Fibroblast of skin of left biceps (primary cell): ENCODE measurements at places on chromosomes 1 and 21.

- no peak for DNase-seq
These were observed 122.5 kb downstream of the PCBP3 start for GRCh38 chr21:45766055-45766454.

DNA sequence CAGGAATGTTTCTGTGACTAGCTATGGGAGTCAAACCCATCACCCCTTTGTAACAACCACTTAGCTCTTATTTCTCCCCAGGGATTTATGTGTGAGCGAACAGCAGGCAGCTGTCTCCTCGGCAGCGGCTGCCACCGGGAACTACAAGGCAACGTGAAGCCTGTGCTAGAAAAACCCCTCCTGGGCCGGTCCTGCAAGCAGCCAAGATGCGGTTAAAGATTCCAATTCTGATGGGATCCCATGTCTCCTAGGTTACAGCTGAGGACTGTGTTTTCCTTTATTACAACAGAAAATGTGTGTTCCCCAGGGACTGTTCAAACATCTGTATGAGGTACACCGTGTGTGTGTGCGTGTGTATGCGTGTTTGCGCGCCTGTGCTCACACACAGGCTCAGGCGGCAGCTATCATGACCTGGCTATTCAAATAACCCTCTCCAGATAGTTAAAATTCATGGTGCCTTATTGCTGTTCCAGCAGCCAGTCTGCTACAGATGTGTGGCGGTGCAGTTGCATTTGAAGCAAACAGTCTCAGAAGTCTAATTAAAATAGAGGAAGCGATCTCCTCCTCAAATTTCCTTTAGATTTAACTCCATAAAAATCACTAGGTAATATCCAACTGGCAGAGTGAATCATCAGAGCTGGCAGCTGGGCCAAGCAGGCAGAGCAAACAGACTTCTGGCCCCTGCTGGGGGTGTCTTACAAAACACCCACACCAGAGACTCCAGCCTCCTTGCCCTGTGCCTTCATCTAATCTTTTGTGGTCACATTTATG, 68.0 kb downstream of the LMX1A start:
- no peak for DNase-seq

DNA sequence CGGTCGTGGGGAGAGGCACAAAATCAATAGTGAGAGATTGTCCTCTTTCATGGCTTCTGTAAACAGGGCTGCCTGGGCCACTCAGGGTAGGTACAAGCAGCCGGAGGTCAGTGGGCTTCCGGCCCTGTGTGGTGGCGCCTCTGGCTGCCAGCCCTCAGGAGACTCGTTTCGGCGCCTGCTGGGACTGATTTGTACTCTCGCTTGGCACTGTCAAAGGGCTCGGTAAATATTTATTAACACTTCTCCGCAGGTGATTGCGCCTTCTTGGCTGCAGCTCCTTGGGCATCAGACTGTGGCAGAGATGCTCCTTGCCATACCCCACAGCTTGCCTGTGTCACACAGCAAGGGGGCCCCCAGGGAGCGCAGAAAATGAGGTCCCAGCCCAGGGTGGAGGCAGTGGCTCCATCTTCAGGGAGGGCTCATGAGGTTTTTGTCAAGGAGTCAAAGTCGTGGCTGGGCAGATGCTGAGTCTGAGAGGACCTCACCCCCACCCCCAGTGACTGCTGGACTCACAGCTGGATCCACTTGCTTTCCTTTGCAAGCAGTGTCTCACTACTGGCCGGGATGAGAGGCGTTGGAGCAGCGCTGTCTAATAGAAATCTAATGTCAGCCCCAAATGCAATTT, 262.5 kb downstream of the GRIK3 start:
- no peak for DNase-seq

DNA sequence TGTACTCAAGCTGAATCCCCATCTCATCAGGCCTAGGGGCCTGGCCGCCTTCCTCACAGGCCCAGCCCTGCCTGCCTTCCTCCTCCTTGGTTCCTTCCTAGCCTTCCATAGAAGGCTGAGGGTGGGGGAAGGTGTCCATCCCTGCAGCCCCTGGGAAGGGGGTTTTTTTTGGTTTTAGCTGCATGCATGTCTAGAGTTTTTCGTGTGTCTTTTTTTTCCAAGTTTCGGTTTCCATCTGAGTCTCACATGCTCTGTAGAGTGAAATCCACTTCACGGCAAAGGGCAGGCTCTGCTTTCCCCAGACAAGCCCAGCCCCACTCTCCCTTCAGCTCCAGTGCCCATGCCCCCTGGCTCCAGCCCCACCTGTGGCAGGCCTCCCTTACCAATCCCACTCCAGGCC, 32.1 kb downstream of the GRHL3 start:
- no peak for DNase-seq

GRCh38 chr21:28640326-28640725, 352.4 kb downstream of the LTN1 start:
- DNase-seq = no peak

- DNase-seq = no peak
These were observed 208.7 kb downstream of the HLX start for GRCh38 chr1:221087919-221088318.

DNA sequence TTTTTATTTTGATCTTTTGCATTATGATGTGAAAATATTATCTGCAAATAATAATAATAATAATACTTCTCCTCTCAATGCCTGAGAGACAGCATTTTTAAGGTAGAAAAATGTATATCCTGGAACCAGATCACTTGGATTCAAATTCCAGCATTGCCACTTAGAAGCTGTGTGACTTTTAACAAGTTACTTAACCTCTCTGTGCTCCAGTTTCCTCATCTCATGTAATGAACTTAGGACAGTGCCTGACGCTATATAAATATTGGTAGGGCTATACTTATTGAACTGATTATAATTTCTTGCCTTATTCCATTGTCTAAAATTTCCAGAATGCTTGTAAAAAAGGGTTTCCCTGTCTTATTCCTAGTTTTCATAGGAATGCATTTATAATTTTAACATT, 137.2 kb downstream of the IGSF21 start:
- no peak for DNase-seq

- peak; percentile 60 for DNase-seq
These were observed 184.5 kb upstream of the KAZN start for GRCh38 chr1:14413819-14414490.

DNA sequence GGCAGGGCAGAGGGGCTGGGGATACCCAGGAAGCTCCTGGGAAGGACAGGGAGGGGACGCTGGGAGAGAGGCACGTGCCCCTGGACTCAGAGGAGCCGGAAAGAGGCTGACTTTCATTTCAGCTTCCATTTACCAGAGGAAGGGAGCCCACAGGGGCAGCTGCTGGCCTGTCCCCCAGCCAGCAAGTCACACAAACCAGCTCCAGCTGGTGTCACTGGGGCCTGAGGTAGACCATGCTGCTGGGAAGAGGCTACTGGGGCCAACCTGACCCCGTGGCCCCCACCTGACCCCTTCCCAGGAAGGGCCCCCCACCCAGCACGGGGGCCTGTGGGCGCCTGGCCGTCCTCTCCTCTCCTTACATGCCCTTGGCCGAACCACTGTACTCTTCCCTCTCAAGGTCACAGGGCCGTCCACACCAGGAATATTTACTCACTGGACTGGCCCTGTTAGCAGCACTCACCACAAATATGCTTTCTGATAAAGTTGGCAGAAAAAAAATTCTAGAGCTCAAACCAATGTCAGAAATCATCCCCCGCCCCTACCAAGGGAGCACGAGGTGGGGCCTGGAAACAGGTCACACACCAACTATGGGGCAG, 110.5 kb downstream of the CASZ1 start:
- no peak for DNase-seq

GRCh38 chr1:41109310-41110197, 88.0 kb upstream of the SLFNL1 start:
- peak; percentile 77 for DNase-seq

DNA sequence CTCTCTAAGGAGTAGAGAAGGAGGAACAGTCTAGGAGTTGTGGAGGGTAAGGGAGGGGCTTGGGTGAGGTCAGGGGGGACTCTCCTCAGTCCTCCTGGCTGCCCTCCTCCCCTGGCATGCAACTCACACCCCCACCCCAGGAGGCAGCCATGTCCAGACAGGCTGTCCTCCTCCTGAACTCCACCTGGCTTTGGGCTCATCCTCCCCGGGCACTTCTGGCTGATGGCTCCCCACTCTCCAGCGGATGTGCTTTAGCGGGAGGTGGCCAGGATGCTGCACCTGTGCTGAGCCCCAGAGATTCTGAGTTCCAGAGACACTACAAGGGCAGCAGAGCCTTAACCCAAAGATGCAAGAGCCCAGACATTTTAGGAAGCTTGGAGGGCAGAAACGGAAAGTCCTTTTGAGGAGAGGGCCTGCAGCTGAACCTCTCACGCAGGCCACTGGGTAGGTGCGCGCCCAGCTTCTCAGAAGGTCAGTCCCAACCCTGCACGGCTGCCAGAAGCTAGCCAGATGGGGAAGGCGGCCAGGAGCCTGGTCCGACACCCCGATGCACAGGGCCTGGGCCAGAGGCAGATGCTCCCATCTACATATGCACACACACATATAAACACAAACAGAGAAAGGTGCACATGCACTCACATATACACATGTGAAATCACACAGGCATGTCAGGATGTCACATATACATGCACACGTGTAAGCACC, 83.4 kb downstream of the PDE9A start:
- no peak for DNase-seq

DNA sequence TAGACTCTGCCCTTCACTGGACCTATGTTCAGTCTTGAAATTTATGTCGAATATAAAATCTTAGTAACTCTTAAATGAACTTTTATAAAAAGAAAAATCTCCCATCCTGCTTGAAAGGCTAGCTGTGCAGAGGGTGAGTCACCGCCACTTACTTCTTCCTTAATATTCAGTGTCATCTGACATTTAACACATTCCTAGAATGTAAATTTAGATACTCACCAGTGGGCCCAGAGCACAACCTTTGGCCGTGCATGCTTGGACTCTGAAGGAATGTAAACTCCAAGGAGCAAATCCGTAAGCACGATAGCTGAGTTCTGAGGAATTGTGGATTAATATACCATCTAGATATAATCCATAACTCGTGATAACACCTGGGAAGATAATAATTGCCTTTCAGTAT, 403.3 kb downstream of the KCTD3 start:
- DNase-seq = no peak

GRCh38 chr1:205739348-205740160, 10.4 kb downstream of the NUCKS1 start:
- no peak for DNase-seq

GRCh38 chr1:92367496-92367895, 68.6 kb downstream of the RPAP2 start:
- no peak for DNase-seq

DNA sequence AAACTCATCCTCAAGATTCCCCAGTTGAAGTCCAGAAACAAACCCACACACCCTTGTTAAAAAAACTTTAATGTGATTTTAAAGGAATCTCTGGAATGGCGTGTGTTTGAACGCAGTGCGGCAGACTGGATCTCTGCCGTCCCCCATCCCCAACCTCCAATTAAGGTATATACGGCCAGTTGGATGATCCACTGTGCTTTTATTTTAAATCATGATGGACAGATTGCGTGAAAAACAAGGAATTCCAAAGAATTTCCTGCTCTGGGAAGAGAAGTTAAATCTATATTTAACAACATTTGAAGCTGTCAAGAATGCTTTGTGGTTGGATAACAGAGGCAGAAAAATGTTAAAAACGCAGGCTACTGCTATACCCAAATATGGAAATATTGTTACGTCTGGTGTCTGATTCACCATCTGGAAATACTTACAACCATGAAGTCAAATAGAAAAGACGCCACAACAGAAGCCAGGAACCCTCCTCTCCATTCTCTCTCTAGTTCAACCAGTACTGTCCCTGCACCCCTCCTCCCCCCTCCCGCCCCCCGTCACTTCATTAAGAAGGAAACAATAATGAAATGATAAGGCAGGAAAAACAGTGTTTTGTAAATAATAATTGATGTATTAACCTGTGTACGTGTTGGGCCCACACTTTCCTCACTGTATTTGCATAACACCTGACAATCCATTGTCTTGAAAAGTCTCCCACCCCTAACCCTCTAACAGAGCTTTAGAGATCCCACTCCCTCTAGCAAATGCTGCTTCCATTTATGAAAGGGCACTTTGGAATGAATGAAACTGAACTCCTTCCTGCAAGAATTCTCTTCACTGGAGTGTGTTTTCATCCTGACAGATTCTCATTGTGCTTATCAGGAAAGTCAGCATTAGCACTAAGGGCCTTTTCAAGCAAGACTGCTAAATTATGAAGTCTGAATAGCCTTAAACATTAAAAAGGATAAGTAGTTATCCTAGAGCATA, 2.0 kb upstream of the CCN1 start:
- DNase-seq = peak; percentile 98

DNA sequence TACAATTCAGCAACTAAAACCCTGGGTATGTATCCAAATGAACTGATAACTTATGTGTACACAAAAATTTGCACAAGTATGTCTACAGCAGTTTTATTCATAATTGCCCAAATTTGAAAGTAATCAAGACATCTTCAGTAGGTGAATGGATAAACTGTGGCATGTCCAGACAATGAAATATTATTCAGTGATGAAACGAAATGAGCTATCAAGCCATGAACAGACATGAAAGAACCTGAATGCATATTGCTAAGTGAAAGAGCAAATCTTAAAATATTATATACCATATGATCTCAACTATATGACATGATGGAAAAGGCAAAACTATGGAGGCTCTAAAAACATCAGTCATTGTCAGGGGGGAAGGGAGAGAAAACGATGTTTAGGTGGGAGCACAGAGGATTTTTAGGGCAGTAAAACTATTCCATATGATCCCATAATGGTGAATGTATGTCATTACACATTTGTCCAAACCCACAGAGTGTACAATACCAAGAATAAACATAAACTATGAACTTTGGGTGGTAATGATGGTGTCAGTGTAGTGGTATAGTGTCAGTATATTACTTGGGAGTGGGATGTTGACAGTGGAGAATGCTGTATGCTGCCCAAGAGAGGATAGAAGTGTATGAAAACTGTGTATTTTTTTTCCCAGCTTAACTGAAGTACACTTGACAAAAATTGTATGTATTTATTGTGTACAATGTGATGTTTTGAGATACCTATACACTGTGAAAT, 92.8 kb upstream of the PPP2R5A start:
- no peak for DNase-seq

- DNase-seq = no peak
These were observed 119.1 kb downstream of the USP25 start for GRCh38 chr21:15848634-15849560.

DNA sequence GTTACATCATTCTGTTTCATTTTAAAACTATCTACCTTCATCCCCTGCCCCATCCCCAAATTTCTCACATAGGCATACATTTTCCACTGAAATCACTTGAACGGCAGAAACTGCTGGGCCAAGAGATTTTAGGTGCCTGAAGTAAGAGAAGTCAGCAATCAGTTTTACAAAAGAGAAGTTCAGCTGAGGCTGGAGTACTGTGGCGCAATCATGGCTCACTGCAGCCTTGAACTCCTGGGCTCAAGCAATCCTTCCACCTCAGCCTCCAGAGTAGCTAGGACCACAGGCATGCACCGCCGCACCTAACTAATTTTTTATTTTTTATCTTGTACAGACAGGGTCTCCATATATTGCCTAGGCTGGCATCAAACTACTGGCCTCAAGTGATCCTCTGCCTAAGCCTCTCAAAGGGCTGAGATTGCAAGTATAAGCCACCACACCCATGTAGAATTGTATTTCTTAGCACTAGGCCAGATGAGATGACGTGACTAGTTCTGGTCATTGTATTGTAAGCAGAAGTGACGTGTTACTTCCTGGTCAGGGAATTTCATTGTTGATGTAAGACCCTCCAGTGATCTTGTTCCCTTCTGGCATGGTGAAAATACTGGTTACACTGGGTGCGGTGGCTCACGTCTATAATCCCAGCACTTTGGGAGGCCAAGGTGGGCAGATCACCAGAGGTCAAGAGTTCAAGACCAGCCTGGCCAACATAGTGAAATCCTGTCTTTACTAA, 7.1 kb downstream of the BECN2 start:
- no peak for DNase-seq
